Activated T-cell treated with anti-CD3 and anti-CD28 coated beads for 24 hours (primary cell): ENCODE measurements at places on chromosomes 3 and 15.

- no peak for DNase-seq
Observed at GRCh38 chr15:25797936-25798901, 64.9 kb downstream of the ATP10A start.

DNA sequence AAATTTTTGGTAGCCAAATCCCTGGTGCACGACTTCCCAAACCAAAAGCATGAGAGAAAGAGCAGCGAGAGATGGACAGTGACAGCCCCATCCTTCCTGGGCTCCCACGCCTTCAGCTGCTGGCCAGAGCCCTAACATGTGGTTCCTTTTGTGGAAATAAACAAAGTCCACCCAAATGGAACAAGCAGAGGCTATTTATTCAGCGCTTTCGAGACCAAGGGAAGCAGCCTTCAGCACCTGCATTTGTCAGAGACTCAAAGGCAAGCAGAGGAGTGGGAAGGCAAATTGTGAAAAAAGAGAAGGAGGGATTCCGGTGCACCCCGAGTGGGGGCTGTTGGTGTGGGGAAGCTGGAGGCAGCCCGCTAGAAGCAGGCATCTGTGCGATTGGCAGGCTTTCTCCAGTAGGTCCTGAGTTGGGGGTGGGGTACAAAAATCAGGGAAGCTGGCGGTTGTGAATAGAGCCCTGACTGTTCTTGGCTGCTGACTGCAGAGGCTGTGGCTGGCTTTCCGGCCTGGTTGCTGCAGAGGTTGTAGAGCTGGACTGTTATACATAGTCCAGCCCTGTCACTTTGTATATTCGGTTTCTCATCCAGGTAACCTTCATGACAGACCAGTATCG lies 427.2 kb downstream of the OCA2 start:
- DNase-seq: no peak

DNA sequence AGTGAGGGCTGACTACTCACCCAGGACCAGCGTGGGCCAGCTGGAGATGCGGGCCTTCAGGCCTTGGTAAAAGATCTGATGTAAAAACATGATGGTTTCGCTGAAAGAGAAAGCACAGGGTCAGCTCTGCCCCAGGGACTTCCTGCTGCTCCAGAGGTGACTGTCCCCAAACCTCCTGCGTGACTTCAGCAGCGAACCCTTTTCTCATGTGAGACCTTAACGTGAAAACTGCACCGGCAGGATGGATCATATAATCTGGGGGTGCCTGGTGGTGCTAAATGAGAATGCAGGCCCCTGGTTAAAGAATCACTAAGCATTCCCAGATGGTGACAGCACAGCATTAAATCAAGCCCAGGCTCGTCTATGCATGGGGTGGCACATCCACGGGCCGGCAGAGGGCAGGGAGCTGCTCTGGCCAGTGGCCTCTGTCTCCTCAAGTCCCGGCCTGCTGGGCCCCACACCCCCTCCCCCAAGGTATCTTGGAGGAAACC lies 55.4 kb downstream of the RASGRF1 start:
- DNase-seq: no peak

GRCh38 chr3:164174059-164174458 lies 904.2 kb downstream of the SI start:
- DNase-seq: no peak

DNA sequence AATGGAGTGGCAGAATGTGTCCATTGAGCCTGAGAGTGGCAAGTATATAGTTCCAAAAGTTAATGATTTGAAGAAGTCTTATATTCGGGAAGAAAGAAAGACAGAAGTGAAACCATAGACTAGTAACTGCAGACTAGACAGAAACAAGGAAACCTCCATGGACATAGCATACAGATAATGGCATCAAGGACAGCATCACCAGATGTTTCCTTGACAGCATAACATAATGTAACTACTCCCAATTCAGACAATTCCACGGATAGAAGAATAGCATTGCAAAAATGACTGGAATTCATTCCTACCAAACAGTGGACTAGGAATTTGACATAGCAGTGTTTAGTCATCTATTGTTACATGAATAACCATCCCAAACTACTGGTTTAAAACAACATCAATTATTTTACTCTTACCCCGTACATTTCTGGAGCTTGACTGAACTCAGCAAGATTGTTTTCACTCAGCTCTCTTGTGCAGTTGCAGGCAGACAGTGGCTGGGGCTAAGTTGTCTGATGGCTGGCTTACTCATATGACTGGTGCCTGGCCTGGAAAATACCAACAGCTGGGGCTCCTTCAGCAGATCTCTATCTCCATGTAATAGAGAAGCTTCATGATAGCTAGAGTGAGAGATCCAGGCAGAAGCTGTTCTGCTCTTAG lies 109.7 kb upstream of the GADL1 start:
- DNase-seq: no peak

DNA sequence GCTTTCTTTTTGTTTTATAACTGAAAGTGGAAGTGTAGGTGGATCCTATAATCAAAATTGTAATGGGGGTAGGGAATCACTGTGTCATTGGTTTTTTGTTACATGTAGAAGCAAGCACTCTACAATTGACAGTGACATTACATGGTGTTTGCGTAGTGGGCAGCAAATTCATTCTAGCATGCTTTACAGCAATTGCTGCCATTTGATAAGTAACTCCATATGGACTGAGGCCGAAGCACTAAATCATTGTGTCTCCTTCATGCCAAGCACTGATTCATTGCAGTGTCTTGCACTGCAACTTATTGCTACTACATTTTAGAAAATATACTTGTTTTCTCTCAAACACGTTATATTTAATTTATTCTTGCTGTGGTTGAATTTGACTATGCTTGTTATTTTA lies 933.9 kb downstream of the NSUN3 start:
- DNase-seq: no peak

DNA sequence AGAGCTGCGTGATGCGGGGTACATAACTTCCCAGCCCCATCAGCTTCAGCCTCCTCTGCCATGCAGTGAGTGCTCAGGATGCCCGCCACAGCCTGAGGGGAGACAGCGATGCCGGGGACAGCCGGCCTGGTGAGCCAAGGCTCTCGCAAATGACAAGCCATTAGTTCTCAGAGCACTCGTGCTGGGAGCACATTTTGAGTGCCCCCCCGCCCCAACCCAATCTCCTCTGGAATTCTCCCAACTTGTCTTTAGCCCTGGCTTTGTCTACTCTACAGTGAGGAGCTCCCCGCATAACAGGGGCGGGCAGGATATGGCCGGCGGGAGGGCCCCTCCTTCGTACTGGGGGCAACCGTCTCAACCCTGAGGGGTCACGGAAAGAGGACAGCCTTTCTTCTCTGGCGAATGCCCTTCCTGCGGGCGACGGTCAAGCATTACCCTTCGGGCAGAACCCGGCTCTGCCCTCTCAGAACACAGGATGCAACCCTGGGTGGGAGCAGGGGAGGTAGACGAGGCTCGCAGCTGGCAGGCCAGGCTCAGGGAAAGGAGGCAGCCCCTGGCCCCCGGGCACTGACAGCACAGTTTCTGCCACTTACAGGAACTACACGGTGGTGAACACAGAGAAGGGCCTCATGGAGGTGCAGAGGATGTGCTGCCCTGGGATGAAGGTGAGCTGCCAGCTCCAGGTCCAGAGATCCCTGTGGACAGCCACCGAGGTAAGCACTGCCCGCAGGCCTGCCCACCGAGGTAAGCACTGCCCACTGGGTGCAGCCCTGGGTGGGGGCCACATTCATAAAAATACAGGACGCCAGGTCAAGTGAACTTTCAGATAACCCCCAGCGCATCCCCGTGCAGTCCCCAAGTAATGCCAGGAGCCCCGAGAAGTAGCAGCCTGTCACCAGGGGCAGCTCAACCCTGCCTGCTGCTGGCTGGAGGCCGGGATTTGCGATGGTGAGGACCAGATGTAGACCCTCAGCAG lies 141.7 kb downstream of the LRRK1 start:
- DNase-seq: no peak

DNA sequence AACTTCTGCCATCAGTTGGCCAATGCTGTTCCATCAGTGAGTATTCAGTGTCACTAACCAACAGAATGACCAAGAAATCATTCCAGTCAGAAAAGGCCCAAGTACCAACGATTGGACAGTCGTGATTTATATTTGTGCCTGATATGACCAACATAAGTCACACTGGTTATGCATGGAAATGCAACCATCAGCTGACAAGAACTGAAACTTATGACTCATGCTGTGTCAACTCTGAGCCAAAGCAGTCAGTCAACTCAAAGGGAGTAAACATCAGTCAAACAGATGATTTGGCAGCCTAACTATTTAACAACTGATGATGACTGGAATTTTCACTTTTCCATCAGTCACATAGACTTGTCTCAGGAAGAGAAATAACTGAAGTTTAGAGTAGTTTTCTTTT lies 142.4 kb downstream of the ANXA2 start:
- peak; percentile 34 for DNase-seq

GRCh38 chr15:40565333-40566238 lies 744 bp upstream of the CCDC32 start:
- DNase-seq: no peak

DNA sequence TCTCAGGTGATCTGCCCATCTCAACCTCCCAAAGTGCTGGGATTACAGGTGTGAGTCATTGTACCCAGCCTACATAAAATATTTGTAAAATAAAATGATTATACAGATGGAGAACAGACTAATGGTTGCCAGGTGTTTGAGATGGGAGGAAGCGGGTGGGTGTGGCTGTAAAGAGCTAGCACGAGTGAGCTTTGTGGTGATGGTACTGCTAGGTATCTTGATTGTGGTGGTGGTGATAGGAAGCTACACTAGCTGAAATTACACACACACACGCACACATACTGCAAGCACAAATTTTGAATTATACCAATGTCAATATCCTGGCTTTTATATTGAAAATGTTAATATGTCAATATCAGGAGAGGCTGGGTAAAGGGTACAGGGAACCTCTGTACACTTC lies 5.4 kb downstream of the PGPEP1L start:
- no peak for DNase-seq

GRCh38 chr3:12345584-12346494 lies 57.0 kb downstream of the PPARG start:
- no peak for DNase-seq

DNA sequence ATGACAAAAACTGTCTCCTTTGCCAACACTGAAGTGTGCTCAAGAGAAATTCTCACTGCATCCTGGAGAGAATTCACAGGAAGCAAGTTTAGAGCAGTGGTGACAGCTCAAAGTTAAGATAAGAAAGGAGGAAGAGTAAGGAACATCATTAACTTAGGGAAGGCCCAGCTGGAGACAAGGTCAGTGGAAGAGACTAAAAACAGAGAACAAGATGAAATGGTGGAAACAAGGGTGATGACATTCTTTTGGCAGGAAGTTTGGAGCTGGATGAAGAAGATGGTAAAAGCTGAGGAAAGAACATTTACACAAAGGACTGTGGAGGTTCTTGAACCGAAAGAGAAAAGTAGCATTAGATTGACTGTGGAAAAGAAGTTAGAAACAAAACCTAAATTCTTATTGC lies 6.7 kb upstream of the SUCLG2 start:
- DNase-seq: no peak

DNA sequence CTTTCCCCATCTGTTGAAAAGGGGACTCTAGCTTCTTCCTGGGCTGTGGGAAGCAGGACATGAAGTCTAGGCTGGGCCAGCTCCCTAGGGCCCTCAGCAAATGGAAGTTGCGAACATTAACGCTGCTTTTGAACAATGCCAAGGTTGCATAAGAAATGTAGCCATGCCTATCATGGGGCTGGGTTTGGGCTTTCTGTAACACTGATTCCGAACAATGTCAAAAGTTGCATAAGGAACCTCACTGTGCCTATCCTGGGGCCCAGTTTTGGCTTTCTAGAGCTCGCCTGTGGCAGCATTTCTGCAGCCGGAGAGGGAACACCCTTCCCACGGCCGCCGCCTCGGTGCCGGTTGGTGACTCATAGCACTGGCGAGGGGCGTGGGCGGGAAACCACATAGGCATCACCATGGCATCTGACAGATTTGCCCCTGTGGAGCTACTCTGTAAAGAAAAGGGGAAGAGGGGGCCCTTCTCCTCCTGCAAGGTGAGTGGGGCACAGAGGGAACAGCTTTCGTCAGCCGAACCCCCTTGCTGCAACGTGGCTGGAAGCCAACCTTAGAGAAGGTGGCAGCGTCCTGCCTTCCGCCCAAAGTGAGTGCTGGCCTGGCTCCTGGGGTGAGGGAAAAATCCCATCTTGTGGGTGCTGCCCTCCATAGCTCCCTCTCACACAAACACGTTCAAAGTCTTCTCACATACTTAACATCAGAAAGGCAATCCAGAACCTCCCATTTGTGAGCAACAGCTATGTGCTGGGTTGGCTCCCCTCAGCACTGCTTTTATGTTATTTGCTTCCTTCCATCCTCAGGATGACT lies 46.6 kb upstream of the ATP2B2 start:
- peak; percentile 74 for DNase-seq

DNA sequence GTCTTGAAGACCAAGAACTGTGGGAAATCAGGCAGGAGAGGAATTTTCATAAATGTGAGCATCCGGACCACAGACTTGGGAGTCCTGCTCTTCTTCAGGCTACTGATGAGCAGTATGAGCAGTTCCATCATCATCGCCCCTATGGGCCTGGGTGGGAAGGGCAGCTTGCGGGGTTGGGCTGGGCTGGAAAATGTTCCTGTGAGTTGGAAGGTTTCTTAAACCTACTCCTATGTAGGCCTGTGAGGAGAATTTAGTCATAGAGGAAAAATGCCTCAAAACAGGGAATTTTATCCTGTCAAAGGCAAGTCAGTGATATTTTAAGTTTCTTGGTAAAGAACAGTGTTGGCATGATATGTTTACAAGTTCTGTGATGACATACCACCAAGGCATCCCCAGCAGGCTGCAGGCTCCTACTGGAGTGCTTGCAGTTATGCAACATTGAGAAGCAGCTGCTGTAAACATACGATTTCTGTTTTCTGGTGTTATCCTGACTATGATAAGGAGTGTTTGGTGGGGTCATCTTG lies 10.3 kb downstream of the MASP1 start:
- DNase-seq: no peak

GRCh38 chr3:108914774-108915641 lies 38.7 kb downstream of the GUCA1C start:
- peak; percentile 53 for DNase-seq

- no peak for DNase-seq
Observed at GRCh38 chr15:90716317-90716975, 700 bp upstream of the BLM start.

DNA sequence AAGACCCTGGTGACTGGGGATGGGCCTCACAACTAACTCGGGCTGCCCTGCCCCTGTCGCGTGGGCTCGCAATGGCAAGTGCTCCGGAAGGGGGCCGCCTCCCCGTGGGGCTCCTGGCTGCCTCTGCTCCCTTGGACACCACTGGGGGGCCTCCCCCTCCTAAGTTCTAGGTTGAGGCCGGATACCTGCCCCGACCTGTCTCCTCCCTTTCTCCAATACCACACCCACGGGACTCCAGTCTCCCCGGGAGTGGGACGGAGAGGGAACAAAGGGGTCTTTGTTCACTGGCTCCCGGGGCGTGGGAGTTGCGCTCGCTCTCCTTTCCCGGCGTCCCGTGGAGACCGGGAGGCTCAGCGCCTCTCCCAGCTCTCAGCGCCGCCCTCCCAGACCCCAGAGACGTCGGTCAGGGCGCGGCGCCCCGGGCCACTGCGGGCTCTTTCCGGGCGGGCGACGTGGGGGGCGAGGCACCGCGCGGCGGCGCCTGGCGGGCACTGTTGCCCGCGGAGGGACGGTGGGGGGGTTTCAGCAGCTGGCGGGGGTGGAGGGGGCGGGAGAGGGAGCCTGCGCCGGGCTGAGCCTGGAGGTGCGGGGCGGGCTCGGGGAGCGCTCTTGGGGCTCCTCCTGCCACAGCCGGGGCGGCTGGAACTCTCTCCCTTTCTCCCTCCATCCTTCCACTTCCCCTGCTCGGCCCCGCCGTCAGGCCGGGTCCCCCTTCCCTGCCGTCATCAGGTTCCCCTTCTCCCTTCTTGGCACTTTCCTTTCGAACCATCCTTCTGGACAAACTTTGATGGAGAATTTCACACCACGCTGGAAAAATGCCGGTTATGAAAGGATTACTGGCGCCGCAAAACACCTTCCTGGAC lies at the start of gene KCNH8:
Gene KCNH8, plus strand, starts transcription at position 606 of the 863 bp plus-strand sequence. Its CDS starts 210 bp downstream, at position 816.
- DNase-seq: no peak

GRCh38 chr3:140995881-140996280 lies 54.2 kb downstream of the SLC25A36 start:
- no peak for DNase-seq
